HFFc6 (cell line): ENCODE measurements at places on chromosomes 5 and 9.

- no peak for DNase-seq
These were observed 198.9 kb downstream of the TSSK1B start for GRCh38 chr5:113235884-113236283.

DNA sequence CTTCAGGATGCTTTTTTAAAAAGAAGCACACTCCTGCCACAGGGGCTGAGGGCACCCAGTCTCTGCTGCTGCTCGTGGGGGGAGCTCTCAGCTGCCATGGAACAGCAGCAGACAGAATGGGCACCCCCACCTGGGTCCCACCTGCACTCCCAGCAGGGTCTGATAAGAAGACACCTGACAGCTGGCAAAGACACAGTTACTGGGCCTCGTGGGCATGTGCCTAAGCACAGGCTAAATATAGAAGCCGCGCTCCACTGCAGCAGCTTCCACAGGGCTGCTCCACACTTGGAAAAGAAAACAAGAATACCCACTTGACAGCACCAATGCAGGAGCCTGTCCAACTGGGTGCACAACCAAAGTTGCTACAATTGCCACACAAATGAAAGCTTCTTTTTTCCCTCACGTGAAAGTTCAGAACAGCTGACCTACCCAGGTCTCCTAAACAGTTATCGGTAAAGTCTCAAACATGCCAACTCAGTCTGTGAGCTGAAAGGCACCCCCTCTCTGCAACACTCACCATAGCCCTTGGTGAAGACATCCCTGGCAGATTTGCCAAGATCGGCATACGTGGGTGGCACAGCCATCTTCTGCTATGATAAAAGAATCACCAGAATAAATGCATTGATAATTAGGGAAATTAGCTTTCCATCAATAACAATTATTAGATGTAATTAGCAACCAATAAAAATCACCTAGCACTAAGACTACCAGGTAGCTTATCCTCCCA is 12.2 kb downstream of the VDAC1 start:
- DNase-seq = no peak

DNA sequence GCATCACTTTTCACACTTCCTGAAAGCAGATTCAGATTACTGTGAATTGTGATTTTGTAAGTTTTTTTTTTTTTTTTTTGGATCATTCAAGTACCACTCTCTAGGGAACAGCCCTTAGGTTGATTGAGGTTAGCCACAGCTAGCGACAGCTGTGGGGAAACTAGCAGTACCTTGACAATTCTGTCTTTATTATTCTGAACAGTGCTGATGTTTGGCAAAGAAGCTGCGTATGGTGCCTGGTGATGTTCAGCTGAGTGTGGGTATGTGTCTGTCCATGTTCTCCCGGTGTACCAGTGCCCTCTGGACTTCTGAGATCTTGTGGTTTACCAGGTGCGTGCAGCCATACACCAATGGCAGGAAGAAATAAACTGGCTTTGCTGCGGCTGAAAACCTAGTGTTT is 117.3 kb upstream of the PLPPR1 start:
- DNase-seq = no peak

- no peak for DNase-seq
These were observed 385.2 kb upstream of the KLF4 start for GRCh38 chr9:107874591-107875369.

GRCh38 chr5:172529896-172530295 is 75.6 kb upstream of the SH3PXD2B start:
- no peak for DNase-seq
